ENCODE measurements at places on chromosomes 1 and 21. TPM values are rescaled to one million over a fixed set of nuclear protein-coding genes. Genes with fewer than 3 reads are reported as not detected.

DNA sequence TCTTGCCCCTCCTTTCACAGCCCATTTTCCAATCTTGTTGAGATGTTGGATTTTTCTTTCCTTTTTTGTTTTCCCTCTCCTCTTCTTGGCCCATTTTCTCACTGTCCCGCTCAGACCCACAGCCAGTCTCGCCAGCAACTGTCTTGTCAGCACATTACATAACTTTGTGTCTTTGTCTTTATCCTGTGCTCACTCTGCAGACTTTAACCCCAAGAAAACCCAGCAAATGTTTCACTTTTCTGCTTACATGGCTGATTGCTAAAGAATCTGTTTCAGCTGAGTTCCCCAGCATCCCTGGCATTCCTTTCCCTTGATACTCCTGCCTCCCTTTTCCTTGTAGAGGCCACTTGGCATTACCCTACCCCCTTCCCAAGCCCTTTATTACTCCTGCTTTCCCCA lies 74.6 kb downstream of the ZNF648 start:
- H3K4me1 ChIP-seq: no peaks in the 10 kb centered on the region
- no peaks in the 10 kb centered on the region for H3K36me3 ChIP-seq
- no peak overlapping the region for H3K27ac ChIP-seq
- DNase-seq: no peak

DNA sequence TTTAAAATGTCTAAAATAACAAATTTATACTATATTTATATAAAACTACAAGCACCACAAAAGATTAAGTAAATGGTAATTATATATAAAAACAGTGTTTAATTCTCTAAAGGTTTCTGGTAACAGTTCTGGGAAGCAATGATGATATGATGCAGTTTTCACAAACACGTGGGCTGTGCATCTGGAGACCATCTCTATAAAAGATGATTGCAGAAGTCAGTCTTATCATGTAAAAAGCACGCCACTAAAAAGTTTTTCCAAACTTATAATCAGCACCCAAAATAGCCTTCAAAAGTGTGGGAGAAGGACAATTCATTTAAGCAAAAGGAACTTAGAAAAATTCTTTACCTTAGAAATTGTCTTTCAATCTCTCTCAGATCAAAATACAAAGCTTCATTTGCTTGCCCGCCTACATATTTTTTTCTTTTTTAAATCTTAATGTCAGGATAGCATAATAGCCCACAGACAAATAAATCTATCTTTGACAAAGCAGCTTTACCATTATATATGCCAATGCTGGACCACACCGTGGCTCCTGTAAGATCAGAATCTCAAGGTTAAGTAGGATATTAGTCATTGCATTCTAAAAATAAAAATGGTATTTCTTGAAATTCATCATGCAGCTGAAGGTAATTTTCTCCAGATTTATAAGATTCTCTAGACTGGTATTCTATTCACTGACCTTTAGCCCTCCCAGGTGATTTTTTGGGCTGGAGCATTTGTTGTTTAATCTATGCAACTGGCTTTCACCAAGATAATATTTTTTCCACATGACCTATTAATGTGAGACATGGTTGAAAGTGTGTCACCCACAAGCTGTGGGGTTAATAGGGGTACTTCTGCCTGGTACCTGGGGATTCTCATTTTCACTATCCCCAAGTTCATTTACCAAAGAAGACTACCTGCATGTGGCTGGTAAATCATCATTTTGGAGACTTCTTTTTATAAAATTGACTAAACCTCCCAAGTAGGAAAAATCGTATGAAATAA lies 189.6 kb upstream of the ST6GALNAC5 start:
- 0 out of 2 replicates have a peak, but pooled peaks cover 9% of the 10 kb centered on the region for H3K4me1 ChIP-seq
- H3K27me3 ChIP-seq: no peaks in the 10 kb centered on the region
- H3K27ac ChIP-seq: no peak overlapping the region
- H3K4me3 ChIP-seq: no peak overlapping the region
- no peaks in the 10 kb centered on the region for H3K36me3 ChIP-seq
- DNase-seq: no peak

GRCh38 chr1:91335603-91336002 lies 69.0 kb downstream of the HFM1 start:
- DNase-seq: no peak
- no peaks in the 10 kb centered on the region for H3K36me3 ChIP-seq
- no peak overlapping the region for H3K27ac ChIP-seq
- H3K4me3 ChIP-seq: no peak overlapping the region
- no peaks in the 10 kb centered on the region for H3K4me1 ChIP-seq

- peaks cover 29% of the 10 kb centered on the region for H3K36me3 ChIP-seq
- H3K4me3 ChIP-seq: no peak overlapping the region
- no peak overlapping the region for H3K27ac ChIP-seq
- no peak for DNase-seq
Observed at GRCh38 chr21:32276671-32277070, 2.2 kb downstream of the MIS18A start.

- peaks cover 22% of the 10 kb centered on the region for H3K4me1 ChIP-seq
- no peak for DNase-seq
- no peak overlapping the region for H3K4me3 ChIP-seq
- no peaks in the 10 kb centered on the region for H3K27me3 ChIP-seq
- H3K36me3 ChIP-seq: peaks cover 3% of the 10 kb centered on the region
Observed at GRCh38 chr21:37447288-37447936, 80.8 kb downstream of the DYRK1A start.

Gene C4BPA
- not detected for polyA plus RNA-seq

Gene DPM3
- polyA plus RNA-seq: 307 TPM

DNA sequence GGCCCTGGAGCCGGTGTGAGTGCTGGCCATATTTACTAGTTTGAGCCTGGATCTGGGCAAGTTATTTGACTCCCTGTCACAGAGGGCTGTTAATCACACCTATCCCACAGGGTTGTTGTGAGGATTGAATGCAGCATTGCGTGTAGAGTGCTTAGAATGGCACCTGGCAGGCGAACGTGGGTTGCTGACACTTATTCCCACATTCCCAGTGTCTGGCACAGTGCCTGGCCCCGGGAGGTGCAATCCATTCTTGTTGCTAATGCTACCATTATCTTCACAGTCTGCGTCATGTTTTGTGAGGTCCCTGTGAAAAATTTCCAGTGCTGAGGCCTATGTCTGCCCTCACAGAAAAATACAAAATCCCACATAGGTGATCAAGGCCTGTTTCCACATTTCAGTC lies 66.1 kb downstream of the CD2 start:
- H3K4me3 ChIP-seq: no peak overlapping the region
- H3K4me1 ChIP-seq: no peaks in the 10 kb centered on the region
- H3K36me3 ChIP-seq: no peaks in the 10 kb centered on the region
- no peak for DNase-seq

Gene TP73
- 0.64 TPM for polyA plus RNA-seq

DNA sequence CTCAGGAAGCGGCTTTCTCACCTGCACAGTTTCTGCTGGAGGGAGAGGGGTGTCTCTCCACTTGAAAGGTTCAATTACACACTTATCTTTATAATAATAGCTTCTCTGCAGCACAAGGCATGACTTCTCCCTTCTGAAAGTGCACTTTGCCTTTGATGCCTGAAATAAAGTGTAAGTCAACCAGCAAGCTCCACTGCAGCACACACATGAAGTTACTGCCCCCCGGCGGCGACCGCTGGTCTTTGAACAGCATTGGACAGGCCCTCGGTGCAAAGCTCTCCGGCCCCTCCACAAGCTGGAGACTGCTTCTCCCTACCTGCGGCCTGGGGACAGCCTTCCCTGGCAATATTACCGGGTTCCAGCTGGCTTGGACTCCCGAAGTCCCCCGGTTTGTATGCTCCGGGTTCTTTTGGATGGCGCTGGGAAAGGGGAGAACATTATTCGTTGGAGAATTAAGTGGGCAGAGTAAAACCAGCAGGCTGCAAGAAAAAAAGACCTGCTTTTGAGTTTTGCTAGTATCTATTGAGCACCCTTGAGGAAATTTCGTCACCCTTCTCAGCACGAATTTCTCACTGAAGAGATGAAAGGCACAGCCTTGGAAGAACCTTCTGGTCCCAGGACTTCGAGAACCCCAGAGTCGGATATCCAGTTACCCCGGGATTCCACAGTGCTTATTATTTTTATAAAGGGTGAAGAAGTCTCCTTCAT lies 11.8 kb downstream of the RCAN1 start:
- no peaks in the 10 kb centered on the region for H3K36me3 ChIP-seq
- H3K27ac ChIP-seq: no peak overlapping the region
- peak; percentile 73 for DNase-seq
- H3K4me3 ChIP-seq: peak overlapping the region; percentile 9
- peaks cover 5% of the 10 kb centered on the region for H3K4me1 ChIP-seq

All from SK-N-SH (cell line).